ENCODE measurements at places on chromosomes 3 and 15.

DNA sequence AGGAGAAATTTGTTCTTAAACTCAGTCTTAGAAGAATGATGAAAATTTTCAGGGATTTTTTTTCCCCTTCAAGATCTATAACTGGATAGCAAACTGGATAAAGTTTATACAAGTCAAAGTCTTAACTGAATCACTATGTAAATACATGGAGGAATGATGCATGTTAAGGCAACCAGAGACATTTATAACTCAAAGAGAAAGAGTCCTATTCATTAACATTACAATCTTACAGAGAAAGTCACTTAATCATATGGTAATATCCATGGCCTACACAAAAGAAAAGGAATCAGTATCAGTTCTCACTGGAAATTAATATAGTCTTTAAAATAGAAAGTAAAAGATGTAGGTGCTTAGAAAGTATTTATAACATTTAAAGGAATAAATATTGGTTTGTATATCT, 869.1 kb downstream of the TBL1XR1 start:
- no peak for DNase-seq

GRCh38 chr3:24255414-24255813, 239.2 kb downstream of the THRB start:
- no peak for DNase-seq

DNA sequence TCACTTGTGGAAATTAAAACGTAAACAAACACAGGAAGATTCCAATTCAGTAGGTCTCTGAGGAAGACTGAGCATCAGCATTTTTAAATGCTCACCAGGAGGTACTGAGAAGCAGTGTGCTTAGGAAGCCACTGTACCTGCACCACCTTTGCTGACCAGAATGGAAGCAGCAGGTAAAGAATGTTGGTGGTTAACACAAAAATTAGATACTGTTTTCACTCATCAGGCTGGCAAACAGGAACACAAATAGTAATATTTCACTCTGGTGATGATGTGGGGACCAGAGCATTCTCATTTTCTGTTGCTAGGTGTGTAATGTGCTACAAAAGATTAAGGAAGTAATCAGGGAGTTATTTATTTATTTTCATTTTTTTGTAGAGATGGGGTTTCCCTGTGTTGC, 29.9 kb upstream of the GHSR start:
- DNase-seq, result no peak

DNA sequence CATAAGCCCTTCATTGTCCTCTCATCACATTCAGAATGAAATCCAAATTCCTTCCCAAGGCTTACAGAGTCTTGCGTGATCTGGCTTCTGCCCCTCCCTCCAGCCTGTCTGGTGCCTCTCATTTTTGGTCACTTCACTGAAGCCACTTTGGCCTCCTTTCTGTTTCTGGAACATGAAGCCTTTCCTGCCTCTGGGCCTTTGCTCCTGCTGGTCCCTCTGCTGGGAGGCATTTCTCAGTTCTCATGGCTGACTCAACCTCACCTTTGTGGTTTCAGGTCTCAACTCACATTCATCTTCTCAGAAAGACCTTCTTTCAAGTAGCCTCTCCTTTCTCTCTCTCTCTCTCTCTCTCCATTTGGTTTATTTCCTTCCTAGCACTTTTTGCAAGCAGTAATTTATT, 43.9 kb upstream of the BHLHE40 start:
- DNase-seq, result no peak

DNA sequence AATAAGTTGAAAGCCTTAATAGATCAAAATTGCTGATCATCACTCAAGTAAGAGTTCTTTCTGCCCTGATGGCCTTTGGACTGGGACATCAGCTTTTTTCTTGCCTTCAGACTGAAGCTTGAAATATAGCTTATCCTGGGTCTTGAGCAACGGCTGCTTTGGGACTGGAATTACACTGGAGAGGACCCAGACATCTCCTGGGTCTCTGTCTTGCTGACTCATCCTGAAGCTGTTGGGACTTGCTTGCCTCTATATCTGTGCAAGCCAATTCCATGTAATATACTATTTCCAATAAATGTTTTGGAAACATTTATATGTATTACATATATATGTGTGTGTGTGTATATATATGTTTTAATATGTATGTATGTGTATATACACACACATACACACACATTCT, 260.2 kb downstream of the PDZRN3 start:
- no peak for DNase-seq
